ENCODE measurements at places on chromosomes 2 and 18.

- DNase-seq, result no peak
These were observed 92.7 kb downstream of the EIPR1 start for GRCh38 chr2:3284657-3285630.

DNA sequence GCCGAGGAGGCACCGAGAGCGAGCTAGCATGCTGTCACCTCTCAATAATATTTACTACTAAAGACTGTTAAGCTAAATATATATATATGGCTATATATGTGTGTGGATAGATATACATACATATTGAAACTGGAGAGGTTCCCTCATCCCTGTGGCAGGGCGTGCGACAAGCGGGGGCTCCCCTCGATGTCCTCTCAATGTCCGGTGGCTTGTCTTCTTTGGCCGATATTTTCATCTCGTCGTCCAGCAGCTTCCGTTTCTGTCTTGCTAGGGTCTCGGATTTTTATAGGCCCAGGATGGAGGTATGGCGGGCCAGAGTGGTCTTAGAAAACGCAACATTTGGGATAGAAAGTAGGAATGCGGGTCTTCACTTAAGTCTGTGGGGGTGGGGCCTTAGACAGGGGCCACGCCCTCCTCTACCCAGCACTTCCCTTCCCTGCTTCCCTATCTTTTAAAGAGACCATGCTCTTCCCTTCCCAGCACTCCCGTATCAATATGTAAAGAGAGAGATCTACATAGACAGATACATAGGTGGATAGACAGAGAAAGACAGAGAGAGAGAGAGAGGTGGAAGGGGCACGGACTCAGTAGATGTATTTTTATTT lies 866.8 kb downstream of the DSC3 start:
- no peak for DNase-seq

DNA sequence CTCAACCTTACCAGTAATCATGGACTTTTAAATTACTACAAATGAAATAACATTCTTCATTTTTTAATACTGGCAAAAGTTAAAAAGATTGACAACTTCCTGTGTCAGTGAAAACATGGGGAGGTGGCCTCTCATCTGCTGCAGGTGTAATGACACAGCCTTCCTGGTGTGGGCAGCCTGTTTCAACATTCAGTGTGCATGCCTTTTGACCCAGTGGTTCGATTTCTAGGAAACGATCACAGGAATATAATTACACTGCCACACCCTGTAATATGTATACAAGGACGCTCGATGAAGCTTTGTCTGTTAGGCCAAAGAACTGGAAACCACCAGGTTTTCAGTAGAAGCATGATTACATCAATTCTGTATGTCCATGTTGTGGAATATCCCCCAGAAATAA lies 68.7 kb downstream of the MTHFD2 start:
- no peak for DNase-seq

DNA sequence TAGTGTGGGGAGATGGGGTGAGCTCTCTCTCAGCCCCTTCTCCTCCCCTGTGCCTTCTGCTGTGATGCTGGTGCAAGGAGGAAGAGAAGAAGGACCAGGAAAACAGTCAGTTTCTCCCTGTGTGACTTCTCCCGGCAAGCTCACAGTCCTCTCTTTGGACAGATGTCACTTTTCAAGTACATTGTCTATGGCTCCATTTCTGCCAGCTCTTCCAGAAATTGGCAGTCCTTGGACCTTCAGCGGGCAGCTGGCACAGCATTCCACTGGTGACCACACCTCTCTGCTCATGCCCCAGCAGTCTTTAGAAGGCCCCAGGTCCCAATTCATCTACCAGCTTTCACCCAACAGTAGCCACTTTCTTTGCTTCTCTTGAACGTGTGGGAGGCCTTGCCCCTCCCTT lies 63.9 kb downstream of the AOX1 start:
- DNase-seq, result no peak

GRCh38 chr2:33000986-33001385 lies 54.2 kb downstream of the LTBP1 start:
- no peak for DNase-seq

DNA sequence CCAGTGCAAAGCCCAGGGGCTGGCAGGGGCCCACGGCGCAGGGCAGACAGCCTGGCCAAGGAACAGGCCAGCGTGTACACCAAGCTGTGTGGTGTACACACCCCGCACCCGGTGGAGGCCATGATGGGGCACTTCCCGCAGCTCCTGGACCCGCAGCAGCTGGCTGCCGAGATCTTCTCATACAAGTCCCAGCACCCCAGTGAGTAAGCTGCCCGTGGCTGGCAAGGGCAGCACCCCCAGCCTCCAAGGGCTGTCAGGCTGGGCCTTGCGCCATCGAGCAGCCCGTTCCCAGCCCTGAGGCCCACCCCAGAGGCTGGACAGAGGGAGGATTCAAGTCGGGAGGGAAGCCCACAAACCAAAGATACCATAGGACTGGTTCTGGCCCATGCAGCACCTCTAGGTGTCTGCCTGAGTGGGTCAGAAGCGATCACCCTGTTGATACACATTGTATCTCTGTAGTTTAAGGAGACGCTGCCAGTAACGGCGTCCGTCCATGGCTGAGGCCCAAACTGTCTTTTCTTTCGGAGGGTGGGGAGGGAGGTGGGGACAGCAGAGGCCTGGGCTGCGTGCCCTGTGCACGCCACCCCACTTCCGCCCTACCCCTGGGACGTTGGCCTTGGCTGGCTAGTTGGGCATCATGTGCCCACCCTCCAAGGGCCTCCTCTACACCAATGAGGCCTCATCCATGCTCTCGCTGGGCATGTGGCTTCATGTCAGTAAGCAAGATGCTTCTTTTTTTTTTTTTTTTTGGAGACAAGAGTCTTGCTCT lies 16.8 kb upstream of the MTERF4 start:
- no peak for DNase-seq

DNA sequence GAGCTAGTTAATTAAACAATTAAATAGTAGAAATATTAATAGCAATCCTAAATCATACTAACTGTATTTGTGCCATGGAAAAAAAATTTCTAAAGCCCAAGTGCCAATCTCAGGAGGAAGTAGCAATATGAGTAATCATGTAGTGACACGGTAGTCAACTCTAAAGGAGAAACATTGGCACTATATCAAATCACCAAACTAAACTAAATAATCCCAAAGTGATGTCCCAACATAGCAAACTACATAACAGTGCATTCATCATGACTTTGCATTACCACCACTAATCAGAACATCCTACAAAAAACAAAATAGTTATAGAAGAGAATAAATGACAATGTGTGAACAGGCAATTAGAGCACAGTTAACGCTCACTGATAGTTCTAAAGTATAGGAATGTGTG lies 195.1 kb downstream of the EXOC6B start:
- no peak for DNase-seq
